Cardiac fibroblast (primary cell): ENCODE measurements at places on chromosomes 5 and 9.

DNA sequence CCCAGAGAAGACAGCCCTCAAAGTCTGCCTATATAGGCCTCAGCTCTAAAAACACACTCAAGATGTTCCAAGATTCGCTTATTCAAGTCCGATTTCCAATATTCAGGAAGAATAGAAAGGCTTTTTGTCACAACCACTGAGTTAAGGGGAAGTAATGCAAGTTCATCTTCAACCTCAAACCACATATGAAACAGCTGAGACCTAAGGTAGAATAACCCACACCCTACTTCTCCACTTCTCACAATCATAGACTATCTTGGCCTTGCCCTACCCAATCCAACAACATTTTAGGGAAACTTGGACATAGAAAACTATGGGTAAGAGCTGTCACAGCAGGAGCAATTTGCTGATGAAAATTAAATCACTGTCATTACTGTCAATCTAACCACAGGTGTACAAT, 152.0 kb upstream of the LRRTM2 start:
- no peak for DNase-seq

DNA sequence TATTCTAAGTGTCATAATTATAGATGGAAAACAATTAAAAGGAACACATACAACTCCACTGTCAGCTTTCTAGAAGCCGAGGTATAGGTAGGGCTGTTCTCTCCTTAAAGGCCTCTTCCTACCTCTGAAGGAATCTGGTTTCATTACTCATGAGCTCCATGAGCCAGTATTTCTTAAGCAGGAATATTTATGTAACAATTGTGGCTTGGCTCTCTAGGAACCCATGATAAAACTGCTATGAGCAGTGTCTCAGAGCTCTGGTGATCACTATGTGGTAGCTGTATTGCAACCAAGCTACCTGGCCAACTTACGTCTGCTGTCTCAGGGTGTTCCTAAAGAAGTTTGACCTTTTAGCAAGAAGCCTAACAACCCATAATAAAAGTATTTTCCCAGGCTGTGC, 157.7 kb downstream of the CEP120 start:
- peak; percentile 40 for DNase-seq

DNA sequence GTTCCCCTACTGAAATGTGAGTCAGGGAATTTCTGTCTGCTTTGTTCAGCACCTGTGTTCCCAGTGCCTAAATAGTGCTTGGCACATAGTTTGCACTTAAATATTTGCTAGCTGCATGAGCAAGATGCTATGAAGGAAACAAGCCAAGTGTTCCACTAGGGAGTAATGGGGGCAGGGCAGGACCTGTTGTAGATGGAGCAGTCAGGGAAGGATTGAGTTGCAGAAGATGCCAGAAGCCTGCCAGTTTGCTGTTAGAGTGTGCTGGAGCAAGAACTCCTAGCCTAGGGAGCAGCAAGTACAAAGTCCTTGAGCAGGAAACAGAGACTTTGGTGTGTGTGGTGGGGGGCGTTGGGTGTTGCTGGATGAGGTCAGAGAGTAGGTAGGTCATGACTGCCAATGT, 87.5 kb downstream of the DAB2IP start:
- DNase-seq, result peak; percentile 51

GRCh38 chr5:114988096-114988495, 181.6 kb downstream of the TRIM36 start:
- no peak for DNase-seq

- no peak for DNase-seq
Measured at GRCh38 chr5:171428168-171428696, 8.8 kb downstream of the FGF18 start.

DNA sequence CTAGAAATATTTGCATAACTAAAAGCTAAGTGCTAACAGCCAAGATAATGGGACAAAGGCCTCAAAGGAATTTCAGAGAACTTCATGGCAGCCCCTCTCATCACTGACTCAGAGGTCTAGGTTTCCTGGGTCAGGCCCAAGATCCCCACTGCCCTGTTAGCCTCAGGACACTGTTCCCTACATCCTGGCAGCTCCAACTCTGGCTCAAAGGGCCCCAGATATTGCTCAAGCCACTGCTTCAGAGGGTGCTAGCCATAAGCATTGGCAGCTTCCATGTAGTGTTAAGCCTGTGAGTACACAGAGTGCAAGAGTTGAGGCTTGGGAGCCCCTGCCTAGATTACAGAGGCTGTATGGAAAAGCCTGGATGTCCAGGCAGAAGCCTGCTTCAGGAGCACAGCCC, 998.1 kb downstream of the TLE1 start:
- peak; percentile 14 for DNase-seq

DNA sequence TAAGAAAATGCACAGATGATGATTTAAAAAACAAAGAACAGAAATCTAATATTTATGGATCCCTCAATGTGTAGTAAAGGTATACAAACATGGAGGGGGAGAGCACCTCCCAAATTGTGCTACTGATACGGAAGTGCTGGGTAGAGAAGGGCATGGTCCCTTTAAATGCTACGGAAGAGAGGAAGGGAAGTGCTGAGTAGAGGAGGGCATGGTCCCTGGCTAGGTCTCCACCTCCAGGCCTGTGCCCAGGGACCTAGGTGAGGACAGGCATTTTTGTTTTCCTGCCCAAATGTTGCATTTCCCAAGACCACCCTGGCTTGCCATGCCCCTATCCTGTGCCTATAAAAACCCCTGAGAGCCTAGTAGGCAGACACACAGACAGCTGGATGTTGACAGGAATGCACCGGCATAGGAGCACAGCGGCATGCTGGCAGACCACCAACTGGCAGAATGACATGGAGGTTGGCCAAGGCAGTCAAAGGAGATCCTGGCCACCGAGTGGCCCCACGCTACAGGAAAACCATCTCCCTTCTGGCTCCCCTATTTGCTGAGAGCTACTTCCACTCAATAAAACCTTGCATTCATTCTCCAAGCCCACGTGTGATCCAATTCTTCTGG, 62.1 kb upstream of the SPDL1 start:
- DNase-seq, result no peak

GRCh38 chr5:65009207-65009606, 240.5 kb downstream of the CWC27 start:
- no peak for DNase-seq

GRCh38 chr9:98084396-98084795, 27.9 kb downstream of the NANS start:
- DNase-seq, result peak; percentile 55

DNA sequence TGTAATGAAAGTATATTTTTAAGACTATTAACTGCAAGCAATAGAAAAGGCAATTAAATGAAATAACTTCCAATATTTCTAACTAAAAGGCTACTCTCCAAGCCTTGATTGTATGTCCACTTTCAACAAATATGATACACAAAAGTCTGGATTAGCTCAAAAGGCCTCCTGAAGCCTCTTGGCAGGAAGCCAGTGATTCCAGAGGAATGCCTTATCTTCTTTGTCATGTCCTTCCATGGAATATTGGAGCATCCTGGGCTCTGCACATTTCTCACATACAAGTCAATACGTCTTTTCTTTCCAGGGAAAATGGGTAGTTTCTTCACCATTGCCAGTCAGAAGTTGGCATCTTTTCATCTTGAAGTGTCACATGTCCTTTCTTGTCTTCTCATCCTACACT, 357.8 kb downstream of the KDM4C start:
- DNase-seq, result no peak

DNA sequence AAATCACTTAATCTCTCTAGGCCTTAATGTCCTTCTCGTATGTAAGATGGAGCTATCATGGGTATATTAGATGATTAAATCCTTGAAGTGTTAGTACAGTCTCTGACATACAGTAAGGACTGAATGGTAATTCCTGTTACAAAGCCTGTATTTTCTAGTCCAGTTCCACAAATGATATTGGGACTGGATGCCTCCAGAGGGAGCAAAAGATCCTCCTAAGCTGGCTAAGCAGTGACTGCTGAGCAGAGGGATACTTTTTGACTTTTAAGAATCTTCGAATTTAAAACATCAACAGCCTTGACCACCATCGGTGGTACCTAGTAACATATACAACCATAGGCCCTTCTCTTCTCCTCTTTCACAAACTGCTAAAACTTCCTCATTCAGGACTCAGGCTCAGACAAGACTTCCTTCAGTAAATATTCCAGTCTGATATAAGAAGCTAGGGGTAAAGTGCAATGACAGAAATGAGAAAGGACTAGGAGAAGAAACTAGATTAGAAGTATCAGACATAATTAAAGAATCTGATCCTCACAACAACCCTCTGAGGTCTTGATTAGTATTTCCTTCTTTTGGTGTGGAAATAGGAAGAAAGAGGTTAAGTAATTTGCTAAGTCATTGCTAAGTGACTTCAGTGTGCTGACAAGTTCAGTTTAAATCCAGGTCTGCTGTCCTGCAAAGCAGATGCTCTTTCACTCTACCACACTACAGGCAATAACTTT, 13.9 kb downstream of the PTAR1 start:
- peak; percentile 46 for DNase-seq

DNA sequence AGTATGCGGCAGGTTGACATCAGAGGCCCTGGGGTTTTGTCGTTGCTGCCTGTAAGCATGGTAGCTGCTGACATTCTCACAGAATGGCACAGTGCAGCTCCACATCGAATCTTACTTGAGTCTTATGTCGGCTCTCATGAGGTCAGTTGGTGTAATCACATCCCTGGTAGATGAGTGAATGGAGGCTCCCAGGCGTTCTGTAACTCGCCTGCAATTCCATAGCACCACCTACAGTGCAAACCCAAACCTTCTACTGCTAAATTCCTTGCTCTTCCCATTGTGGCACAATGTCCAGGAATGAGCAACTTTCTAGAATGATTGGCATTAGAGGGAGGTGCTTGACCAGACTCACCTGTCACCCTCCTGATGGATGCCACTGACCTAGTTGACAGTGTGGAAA, 578.4 kb downstream of the CCDC171 start:
- peak; percentile 49 for DNase-seq

DNA sequence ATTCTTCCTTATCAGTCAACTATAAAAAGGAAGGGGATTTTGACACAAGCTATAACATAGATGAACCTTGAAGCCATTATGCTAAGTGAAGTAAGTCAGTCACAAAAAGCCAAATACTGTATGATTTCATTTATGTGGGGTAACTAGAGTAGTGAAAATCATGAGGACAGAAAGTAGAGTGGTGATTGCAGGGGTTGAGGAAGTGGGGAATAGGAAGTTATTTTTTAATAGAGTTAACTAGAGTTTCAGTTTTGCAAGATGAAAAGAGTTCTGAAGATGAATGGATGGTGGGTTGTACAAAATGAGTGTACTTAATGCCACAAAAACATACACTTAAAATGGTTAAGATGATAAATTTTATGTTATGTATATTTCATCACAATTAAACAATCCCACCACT, 65.4 kb upstream of the FAM174A start:
- DNase-seq, result no peak
